Upper lobe of right lung (tissue), 1 donor: ENCODE measurements at places on chromosomes 12 and 14. TPM values are rescaled to one million over a fixed set of nuclear protein-coding genes. Genes with fewer than 3 reads are reported as not detected.

TAS2R42 gene
- not detected for total RNA-seq

SLC25A21 gene
- 0.35 TPM for total RNA-seq

BEGAIN gene
- total RNA-seq = 1.5 TPM

DNA sequence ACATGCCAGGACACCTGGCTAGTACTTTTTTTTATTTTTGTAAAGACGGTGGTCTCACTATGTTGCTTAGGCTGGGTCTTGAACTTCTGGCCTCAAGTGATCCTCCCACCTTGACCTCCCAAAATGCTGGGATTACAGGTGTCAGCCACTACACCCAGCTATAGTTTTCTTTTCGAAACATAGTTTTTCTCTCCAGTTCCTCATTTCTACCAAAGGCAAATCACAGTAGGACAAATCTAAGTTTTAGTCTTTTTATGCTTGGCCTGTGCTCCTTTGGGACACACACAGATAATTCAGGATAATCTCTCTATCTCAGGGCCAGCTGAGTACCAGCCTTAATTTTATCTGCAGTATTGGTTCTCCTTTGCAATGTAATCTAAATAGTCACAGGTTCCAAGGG, 100.7 kb downstream of the KCNMB4 start:
- H3K36me3 ChIP-seq = no peaks in the 10 kb centered on the region
- no peak for DNase-seq
- H3K4me3 ChIP-seq = no peak overlapping the region
- H3K4me1 ChIP-seq = no peaks in the 10 kb centered on the region

GRCh38 chr14:66094001-66094727, 392.0 kb upstream of the CCDC196 start:
- DNase-seq = no peak
- no peaks in the 10 kb centered on the region for H3K4me1 ChIP-seq
- H3K4me3 ChIP-seq = no peak overlapping the region
- H3K27me3 ChIP-seq = no peaks in the 10 kb centered on the region
- H3K36me3 ChIP-seq = no peaks in the 10 kb centered on the region
- no peak overlapping the region for H3K27ac ChIP-seq

TMCC3 gene
- 11.3 TPM for total RNA-seq

DNA sequence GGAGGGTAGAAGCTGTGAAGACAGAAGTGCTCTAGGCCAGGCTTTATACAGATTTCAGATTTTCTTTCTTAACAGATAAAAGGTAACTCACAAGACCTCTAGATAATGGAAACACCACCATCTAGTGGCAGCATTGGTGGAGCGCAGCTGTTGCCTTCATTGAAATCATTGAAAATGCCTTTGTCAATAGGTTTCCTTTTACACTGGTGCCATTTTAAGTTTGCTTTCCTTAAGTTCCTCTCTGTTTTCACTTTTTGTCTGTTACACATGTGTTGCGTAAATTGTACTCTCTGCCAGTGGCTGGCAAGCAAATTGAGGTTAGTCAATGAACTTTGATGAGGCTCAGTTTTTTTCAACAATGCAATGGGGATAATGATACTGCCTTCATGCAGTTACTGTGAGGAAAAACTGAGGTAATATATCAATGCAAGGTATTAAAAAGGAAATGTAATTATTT, 31.1 kb downstream of the ALDH1L2 start:
- H3K36me3 ChIP-seq = peaks cover 9% of the 10 kb centered on the region
- H3K4me1 ChIP-seq = no peaks in the 10 kb centered on the region
- DNase-seq = peak; percentile 68
- H3K4me3 ChIP-seq = no peak overlapping the region

KRT3 gene
- total RNA-seq = not detected

GRCh38 chr14:34629344-34629656, 648 bp downstream of the SNX6 start:
- peaks cover 10% of the 10 kb centered on the region for H3K4me1 ChIP-seq
- peak overlapping the region; percentile 93 for H3K27ac ChIP-seq
- DNase-seq = no peak
- peak overlapping the region; percentile 97 for H3K4me3 ChIP-seq
- H3K36me3 ChIP-seq = no peaks in the 10 kb centered on the region

- H3K36me3 ChIP-seq = no peaks in the 10 kb centered on the region
- no peak for DNase-seq
- no peaks in the 10 kb centered on the region for H3K27me3 ChIP-seq
Observed at GRCh38 chr14:44163946-44164345, 343.1 kb downstream of the FSCB start.

GRCh38 chr12:66191547-66192126, 2.6 kb downstream of the IRAK3 start:
- no peaks in the 10 kb centered on the region for H3K27me3 ChIP-seq
- DNase-seq = no peak
- no peak overlapping the region for H3K27ac ChIP-seq
- H3K4me1 ChIP-seq = peaks cover 44% of the 10 kb centered on the region

- no peak for DNase-seq
- H3K27me3 ChIP-seq = no peaks in the 10 kb centered on the region
- H3K4me3 ChIP-seq = no peak overlapping the region
- peaks cover 19% of the 10 kb centered on the region for H3K4me1 ChIP-seq
- H3K36me3 ChIP-seq = no peaks in the 10 kb centered on the region
Observed at GRCh38 chr14:101408077-101408831, 153.0 kb upstream of the DIO3 start.

DNA sequence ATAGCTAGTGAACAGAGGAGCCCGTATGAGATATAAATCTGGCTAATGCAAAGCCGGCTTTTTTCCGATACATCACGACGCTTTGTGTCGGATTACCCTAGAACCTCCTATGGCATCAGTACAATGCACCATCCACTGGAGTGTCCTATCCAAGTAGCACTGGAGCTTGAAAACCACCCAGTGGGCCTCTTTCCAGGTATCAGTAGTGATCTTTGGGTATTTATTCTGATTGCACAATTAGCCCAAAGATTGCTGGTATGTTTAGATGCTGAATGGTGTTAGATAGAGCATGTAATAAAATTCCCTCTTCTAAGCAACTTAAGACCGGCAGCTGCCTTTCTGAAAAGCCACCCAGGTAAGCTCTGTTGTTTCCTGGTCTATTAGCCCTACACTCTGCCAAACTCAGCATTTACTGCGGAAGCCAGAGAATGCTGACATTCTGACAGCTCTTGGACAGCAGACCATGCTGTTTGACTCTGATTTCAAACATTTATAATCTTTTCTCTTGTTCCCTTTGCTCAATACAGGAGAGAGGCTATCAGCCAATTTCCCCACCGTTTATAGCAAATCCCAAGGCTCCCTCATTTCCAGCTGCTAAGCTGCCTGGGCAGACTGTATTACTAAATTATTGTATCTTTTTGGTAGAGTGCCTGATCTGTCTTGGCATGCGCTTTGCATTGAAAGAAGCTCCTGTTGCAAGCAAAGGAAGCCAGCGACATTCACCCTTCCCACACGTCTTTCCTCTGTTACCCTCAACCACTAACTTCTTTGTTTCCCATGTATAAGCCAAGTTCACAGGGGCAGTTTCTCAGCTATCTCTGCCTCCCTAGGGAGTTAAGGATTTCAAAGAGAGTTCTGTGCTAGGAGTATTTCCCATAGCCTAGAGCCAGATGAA, 388.3 kb upstream of the GARIN6 start:
- H3K27ac ChIP-seq = no peak overlapping the region
- DNase-seq = no peak
- H3K4me3 ChIP-seq = no peak overlapping the region
- no peaks in the 10 kb centered on the region for H3K4me1 ChIP-seq

GRCh38 chr14:103348154-103348553, 14.1 kb downstream of the EIF5 start:
- no peak overlapping the region for H3K27ac ChIP-seq
- no peaks in the 10 kb centered on the region for H3K4me1 ChIP-seq
- H3K4me3 ChIP-seq = no peak overlapping the region
- no peaks in the 10 kb centered on the region for H3K27me3 ChIP-seq

GRCh38 chr12:90166671-90167070, 458.0 kb upstream of the ATP2B1 start:
- no peak overlapping the region for H3K27ac ChIP-seq
- no peaks in the 10 kb centered on the region for H3K4me1 ChIP-seq
- H3K27me3 ChIP-seq = no peaks in the 10 kb centered on the region
- no peaks in the 10 kb centered on the region for H3K36me3 ChIP-seq
- no peak overlapping the region for H3K4me3 ChIP-seq

MFAP5 gene
- 2.8 TPM for total RNA-seq

DNA sequence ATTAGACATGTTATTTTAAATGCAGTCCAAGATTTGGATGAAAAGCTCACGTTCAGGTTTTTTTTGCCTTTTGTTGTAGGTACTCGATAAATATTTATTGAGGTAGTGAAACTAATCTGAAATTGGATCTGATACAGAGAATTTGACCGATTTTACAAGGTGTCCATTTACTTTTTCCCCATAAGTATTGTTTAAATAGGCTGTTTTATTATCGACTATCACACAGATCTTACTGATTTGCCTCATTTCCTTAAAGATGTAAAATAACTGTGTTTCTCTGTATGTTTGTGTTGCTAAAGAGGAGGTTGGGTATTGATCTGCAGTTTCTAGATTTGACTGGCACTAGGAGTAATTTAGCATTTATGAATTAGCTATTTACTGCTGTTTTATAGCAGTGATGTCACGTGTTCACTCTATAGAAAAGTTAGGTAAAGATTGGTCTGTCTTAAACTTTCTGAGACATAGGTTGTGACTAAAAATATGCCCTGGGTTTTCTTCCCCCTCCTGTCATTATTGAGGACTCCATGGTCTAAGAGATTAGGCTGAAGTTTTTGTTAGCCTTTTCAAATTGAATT, 3.5 kb downstream of the RAP1B start:
- peak overlapping the region; percentile 87 for H3K4me3 ChIP-seq
- peaks cover 72% of the 10 kb centered on the region for H3K4me1 ChIP-seq
- H3K36me3 ChIP-seq = no peaks in the 10 kb centered on the region

UBE3B gene
- total RNA-seq = 39.1 TPM

DNA sequence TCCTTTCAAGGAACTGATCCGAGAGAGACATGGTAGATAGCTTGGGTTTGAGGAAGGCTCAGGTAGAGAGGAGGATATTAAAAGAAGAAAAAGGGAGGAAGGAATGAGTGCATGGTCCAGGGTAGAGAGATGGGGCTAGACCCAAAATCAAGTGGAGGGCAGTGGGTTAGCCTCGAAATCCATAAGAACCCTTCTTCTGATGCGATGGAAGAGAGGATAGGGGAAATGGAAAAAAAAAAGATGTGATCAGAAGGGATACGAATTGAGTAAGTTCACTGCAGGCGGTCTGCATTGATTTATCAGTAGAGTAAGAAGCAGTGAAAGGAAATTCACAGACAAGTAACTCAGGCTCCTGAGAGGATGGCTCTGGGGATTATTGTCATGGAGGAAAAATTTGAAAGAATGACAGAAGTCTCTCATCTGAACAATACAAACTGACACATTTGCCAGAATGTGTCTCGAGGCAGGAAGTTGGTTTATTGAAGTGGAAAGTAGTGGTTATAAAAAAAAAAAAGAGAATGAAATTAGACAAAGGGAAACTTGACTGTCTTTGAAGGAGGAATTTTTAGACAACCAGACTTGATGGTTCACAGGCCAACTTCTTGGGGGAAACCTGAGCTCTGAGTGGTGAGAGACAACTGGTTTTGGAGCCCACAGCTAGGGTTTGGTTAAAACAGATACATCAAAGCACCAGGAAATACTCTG, 10.2 kb downstream of the PPFIBP1 start:
- H3K27me3 ChIP-seq = no peaks in the 10 kb centered on the region
- H3K27ac ChIP-seq = no peak overlapping the region
- no peaks in the 10 kb centered on the region for H3K36me3 ChIP-seq
- H3K4me3 ChIP-seq = no peak overlapping the region
- DNase-seq = no peak

PSMC6 gene
- 61.5 TPM for total RNA-seq

GRCh38 chr14:39668449-39668848, 236.2 kb upstream of the FBXO33 start:
- H3K27ac ChIP-seq = no peak overlapping the region
- no peak overlapping the region for H3K4me3 ChIP-seq
- DNase-seq = no peak

DNA sequence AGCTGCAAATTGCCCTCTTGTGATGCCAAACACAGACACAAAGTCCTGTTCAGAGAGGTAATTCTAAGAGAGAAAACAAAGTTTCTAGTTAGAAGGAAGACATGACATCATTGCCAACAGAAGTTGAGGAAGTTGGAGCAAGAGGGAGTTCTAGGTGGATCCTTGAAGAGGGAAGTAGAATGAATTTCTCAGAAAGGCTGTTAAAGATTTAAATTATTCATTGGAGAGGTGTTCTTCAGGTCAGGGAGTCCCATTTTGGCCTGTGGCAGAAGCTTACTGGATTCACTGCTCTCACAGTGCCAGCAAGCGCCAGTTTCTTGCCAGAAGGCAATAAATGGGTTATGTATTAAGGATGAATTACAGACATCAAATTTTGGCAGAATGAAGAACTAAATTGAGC, 15.3 kb downstream of the TSFM start:
- no peak for DNase-seq
- H3K27ac ChIP-seq = peak overlapping the region; percentile 13
- no peak overlapping the region for H3K4me3 ChIP-seq
- H3K36me3 ChIP-seq = peaks cover 86% of the 10 kb centered on the region
- H3K4me1 ChIP-seq = peaks cover 6% of the 10 kb centered on the region
- no peaks in the 10 kb centered on the region for H3K27me3 ChIP-seq

DNA sequence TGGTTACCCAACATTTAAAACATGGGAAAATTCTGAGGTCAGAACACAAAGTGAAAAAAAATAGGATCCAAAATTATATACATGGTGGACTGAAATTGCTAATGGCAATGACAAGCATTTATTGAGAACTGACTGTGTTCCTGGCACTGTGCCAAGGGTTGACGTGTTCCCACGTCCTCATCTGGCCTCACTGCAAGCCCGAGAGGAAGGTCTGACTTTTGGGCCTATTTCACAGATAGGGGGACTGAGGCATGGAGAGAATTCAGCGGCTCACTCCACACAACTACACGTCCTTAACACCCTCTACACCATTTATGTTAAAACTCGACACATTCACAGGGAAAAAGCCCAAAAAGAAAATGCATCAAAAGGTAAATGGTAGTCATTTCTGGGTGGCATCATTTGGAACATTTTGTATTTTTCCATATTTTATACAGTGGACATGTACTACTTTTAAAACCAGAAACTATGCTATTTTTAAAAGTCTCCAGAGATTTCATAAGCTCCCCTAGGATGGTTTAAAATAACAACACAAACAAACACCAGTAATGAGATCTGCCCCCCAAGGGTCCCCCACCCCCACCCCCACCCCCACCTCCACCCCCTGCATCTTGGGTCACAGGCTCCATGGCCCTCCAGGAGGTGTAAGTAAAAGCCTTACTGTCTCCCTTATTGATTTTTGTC, 27.7 kb downstream of the CLMN start:
- H3K4me3 ChIP-seq = no peak overlapping the region
- H3K36me3 ChIP-seq = no peaks in the 10 kb centered on the region
- H3K27me3 ChIP-seq = no peaks in the 10 kb centered on the region
- no peak overlapping the region for H3K27ac ChIP-seq

COQ10A gene
- 12.0 TPM for total RNA-seq

- no peaks in the 10 kb centered on the region for H3K27me3 ChIP-seq
- no peaks in the 10 kb centered on the region for H3K36me3 ChIP-seq
- no peak for DNase-seq
- H3K4me3 ChIP-seq = no peak overlapping the region
- peak overlapping the region; percentile 3 for H3K27ac ChIP-seq
Observed at GRCh38 chr14:89504091-89504490, 87.1 kb upstream of the FOXN3 start.

- H3K27ac ChIP-seq = no peak overlapping the region
- H3K4me1 ChIP-seq = no peaks in the 10 kb centered on the region
- DNase-seq = no peak
- H3K4me3 ChIP-seq = no peak overlapping the region
- no peaks in the 10 kb centered on the region for H3K36me3 ChIP-seq
Observed at GRCh38 chr12:84512751-84513150, 399.8 kb downstream of the SLC6A15 start.

NFE2 gene
- 7.5 TPM for total RNA-seq

TMEM63C gene
- total RNA-seq = 0.06 TPM
